ENCODE measurements at places on chromosomes 4 and X.

DNA sequence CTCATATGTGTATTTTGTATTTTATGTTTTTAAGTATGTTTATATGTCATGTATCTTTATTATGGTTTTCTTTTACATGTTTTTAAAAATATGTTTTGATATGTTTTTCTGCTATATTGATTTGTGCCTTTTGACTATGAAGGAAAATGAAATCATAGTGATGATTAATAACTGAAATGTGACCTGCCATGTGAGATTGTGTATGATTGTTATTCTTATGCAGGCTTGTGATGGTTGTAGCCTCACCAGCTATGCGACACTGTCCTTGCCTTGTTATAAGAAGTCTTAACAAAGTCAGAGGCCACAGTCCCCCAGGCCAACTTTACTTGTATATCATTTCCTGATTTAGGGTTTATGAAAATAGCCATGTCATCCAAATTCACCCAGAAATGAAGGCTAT is 83.2 kb downstream of the TMEM131L start:
- no peak for DNase-seq

GRCh38 chr4:168886351-168886750 is 123.7 kb downstream of the CBR4 start:
- DNase-seq = no peak

- DNase-seq = no peak
Measured at GRCh38 chrX:3713225-3713936, at the start of gene PRKX. PRKX (minus strand) TSS chrX:3713649; CDS start chrX:3713253, 396 bp downstream.

DNA sequence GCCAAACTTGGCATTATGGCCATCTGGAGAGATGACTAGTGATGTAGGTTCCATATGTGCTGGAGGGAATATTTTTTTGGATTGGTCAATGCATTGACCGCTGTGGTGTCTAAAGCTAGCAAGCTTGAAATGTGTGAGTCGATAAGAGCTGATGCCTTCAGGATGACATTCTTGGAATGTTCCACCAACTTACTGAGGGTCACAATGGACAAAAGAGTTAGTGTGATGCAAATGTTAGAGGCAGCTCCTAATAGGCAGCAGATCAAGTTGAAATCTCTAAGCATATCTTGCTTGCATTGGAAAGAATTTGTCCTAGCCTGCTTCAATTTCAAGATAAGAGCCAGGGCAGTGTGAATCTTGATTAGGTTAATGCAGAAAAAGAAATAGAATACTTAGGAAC is 210.4 kb upstream of the AFF2 start:
- DNase-seq = no peak

GRCh38 chr4:78293821-78294301 is 236.7 kb downstream of the FRAS1 start:
- DNase-seq = no peak

- no peak for DNase-seq
Measured at GRCh38 chr4:23929248-23929647, 39.4 kb upstream of the PPARGC1A start.

- no peak for DNase-seq
Measured at GRCh38 chr4:152424396-152424795, 111.5 kb downstream of the FBXW7 start.

DNA sequence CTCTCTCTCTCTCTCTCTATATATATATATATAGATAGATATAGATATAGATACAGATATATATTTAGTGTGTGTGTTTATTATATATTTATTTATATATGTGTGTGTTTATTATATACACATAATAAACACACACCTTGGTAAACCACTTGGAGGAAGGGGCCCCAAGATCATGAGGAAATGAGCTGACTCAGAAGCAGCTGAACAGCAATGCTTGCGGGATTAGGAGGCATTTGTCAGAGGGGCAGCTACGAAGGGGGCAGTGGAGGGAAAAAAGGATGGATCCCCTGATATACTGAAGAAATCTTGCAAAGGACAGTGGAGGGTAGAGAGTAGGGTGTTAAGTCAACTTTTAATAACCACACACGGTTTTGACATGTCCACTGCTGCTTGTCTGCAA is 120.0 kb upstream of the SORBS2 start:
- DNase-seq = no peak

GRCh38 chr4:81746071-81746470 is 274.4 kb upstream of the RASGEF1B start:
- DNase-seq = no peak

Measured in cortex of kidney (tissue), 1 donor.